ENCODE measurements at places on chromosomes 7 and 10.

GRCh38 chr10:71245420-71246325 lies 33.3 kb downstream of the UNC5B start:
- DNase-seq, result no peak

- DNase-seq, result no peak
Observed at GRCh38 chr7:101632641-101633040, 3.5 kb upstream of the MYL10 start.

DNA sequence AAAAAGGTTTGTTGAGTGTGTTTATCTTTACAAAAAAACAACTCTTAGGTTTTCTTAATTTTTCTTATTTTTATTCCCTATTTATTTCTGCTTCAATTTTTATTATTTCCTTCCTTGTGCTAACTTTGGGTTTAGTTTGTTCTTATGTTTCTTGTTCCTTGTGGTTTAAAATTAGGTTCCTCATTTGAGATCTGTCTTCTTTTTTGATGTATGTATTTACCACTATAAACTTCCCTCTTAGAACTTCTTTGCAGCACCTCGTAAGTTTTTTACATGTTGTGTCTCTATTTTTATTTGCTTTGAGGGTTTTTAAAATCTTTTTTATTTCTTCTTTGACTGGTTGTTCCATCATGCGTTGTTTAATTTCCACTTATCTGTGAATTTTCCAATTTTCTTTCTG lies 1217.1 kb upstream of the CELF2 start:
- no peak for DNase-seq

DNA sequence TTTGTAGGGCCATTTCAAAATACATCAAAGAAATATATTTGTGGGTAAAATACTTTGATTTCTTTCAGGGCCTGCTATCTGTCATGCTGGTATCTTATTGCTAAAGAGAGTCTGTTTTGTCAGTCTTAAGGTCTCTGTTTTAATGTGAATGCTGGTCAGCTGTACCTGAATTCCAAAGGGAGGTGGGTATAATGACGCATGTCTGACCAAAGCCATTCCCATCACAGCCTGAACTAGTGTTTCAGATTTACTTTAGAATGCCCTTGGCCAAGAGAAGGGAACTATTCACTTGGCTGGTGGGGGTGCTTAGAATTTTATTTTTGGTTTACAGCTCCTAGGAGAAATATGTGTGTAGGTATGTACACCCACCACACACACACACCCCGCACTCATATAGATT lies 30.6 kb upstream of the MYL10 start:
- DNase-seq, result no peak

DNA sequence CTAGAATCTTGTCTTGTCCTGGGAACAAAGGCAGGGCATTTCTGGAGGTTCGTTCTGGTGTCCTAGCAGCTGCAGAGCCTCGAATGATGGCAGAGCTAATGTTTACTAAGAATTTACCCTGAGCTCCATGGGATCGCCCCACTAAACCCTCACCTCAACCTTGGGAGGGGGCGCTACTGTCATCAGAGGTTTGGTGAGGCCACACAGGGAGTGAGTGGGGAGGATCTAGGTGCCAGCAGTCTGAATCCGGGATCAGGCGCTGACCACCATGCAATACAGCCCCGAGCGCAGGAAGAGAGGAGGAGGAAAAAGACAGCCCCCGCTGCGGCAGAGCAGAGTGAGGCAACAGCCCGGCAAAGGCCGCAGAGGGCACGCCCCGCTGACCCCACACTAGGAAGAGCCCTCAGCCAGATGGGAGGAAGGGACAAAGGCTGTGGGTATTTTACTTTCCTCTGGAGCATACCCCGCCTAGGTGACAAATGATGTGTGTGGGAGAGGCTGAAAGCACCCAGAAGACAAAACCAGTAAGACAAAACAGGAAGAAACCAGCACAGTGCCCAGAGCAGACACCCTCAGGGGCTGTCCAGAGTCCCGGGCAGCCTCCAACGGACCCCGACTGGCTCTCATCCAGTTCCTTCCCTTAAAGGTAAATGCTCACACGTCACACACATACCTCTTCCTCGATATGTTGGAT lies 103.5 kb downstream of the FAM53B start:
- DNase-seq, result no peak

DNA sequence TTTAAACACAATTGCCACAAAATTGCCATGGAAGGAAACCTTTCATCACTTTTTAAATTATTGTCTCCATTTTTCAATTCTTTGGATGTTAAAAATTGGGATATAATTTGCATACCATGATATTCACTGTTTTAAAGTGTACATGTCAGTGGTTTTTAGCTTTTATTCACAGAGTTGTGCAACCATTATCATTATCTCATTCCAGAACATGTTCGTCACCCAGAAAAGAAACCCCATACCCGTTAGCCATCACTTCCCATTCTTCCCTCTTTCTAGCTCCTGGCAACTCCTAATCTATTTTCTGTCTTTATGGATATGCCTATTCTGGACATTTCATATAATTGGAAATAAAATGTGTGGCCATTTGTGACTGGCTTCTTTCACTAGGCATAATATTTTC lies 260.3 kb upstream of the FERD3L start:
- DNase-seq, result no peak

DNA sequence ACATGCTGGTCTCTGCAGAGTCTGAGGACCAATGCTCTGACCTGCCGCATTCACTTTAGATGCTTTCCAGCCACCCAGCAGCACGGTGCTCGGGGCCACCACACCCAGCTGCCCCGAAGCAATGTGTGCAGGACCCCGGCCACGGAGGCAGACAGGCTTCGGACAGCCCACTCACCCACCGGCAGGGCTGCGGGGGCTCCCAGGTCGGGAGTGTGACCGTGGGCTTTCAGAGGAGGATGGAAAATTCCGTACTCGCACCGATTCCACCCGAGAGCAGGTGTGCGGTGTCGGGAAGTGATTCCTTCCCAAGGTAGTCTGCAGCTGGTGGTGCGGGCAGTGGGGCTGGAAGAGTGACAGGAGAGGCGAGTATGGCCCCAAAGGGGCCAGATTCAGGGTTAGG lies 190.9 kb downstream of the DNAJB6 start:
- no peak for DNase-seq

DNA sequence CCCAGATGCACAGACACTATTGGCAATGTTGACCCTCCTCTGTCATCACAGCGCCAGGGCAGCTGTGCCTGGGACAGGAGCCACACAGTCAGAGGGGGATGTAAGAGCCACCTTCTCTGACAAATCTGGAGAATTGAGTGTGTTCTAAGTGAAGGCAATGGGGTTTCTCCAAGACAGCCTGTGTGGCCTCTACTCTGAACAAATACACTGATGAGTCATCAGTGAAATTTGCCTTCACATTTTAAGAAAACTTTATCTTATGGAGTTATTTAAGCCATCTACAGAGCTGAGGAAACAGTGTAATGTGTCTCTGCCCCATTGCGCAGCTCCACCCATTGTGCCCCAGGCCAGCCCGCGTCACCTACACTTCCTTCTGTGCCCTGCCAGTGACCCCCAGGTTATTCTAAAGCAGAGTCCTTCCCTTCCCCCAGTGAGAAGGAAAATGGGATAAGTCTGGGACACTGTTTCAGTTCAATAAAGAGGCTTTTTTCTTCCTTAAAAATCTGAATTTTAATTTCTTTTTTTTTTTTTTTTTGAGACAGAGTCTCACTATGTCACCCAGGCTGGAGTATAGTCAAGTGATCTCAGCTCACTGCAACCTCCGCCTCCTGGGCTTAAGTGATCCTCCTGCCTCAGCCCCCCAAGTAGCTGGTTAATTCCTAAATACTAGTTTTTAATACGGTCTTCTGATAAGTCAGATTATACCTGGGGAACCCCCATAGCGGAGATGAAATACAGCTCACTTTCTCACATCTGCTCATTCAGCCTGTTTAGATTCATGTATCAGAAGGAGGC lies 21.8 kb downstream of the AKR1E2 start:
- no peak for DNase-seq

DNA sequence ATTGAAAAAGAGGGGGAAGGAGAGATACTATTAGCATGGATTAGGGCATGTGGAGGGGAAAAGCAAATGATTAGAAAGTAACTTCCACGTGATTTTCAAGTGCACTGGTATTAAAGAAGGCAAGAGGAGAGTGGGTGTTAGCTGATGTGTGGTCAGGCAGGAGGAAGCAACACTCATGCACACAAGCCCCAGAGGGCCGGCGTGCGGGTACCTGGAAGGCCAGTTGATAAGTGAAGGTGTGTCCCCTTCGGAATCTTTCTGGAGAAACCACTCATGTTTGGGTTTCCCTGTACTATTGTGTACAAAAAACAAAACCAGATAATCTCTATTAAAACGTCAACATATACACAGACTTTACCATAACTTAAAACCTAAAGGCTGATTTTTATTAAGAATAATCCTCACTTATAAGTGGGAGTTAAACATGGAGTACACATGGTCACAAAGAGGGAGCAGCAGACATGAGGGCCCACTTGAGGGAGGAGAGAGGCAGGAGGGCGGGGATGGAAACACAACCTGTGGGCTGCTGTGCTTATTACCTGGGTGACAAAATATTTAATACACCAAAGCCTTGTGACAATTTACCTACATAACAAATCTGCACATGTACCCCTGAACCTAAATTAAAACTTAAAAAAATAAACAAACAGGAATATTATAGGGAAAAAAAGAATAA lies 98.9 kb downstream of the SVIL start:
- no peak for DNase-seq

- DNase-seq, result peak; percentile 60
Observed at GRCh38 chr7:92835851-92836488, 403 bp downstream of the CDK6 start.
